ENCODE measurements at places on chromosomes 7 and 10.
A peak's percentile ranks its signal among the peaks of the same experiment; 100 is the strongest.

GRCh38 chr10:86632951-86633350, 21.4 kb upstream of the OPN4 start:
- DNase-seq, result no peak

- DNase-seq, result peak; percentile 86
These were observed 798.7 kb downstream of the IPMK start for GRCh38 chr10:57468894-57469432.

- no peak for DNase-seq
These were observed 156.2 kb downstream of the EVX1 start for GRCh38 chr7:27398851-27399250.

DNA sequence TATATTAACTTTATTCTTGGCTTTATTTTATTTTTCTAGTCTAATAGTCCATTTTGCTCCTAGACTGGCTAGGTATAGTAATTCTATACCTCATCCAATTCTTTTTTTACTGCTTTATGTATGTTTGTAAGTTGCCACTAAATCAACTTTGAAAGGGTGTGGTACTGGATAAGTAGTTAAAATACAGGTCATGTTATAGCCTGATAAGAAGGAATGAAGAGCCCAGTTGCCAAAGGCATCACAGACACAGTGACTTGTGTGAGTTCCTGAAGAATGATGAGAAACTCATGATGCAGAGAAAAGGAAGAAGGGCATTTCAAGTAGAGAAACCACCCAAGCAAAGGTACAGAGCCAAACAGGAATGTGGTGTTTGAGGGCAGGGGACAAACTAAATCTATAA, 27.3 kb downstream of the NAPEPLD start:
- DNase-seq, result no peak

DNA sequence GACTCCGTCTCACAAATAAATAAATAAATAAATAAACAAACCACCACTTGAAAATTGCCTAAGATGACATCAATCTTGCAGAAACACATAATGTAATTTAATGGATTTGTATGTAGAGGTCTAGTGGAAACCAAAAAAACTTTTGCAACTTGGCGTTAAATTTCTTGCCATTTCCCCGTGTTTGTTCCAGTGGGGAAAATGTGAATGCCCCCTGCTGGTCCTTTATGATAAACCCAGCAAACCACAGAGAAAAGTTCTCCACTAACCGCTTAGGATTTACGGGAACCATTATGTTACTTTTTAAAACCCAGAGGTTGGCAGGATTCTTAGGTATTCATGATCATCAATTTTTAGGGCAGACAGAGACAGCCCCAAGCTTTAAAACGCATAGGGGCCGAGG, 32.5 kb downstream of the LAMB4 start:
- peak; percentile 23 for DNase-seq

DNA sequence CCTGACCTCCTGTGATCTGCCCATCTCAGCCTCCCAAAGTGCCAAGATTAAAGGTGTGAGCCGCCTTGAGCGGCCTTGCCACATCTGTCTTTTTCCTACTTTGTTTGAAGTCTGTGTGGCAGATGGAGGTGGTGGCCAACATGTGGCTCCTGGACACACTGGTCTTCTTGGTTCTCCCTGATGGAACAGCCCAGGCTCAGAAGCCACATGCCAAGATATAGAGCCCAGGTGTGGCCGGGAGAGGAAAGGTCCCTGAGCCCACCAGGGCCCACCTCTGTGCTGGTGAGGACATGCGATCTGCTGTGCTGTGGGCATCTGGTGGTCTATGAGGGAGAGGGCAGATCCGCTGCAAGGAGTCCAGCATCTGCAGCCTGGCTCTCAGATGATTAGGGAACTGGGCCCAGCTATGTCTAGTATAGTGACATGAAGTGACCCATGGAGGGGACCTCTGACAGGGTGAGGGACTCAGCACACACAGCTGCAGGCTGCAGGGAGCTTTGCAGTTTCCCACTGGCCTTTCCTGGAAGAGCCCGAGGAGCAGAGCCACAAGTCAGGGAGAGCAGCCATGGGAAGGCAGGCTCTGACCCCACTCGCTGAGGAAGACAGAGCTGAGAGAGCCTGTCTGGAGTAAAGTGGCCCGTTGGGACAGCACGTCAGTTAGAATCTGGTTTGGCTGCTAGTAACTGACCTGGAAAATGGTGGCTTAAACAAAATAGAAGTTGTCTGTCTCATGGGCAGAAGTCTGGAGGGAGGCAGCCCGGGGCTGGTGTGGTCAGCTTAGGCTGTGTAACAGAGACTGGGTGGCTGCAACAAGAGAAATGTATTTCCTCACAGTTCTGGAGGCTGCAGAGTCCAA, 25.9 kb downstream of the ADCY1 start:
- DNase-seq, result no peak

DNA sequence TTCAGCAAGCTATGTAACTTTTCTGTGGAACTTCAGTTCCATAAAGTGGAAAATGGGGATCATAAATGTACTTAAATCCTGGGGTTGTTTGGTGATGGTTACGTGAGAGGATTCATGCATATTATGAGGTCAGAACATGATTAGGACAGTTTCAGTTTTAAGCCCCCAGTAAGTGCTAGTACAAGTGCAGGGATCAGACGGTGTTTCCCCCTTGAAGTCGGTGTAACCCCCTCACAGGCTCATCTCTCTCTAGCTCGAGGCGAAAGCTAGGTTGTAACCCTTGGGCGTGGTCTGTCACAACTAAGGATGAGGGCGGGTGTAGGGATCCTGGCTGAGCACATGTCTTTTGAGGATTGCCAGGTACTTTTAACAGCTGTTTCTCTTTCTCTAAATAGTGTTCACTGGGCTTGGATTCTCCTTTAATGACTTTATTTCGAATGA, 84.7 kb downstream of the SPAG6 start:
- peak; percentile 34 for DNase-seq

- DNase-seq, result no peak
These were observed 271.2 kb upstream of the IGFBP3 start for GRCh38 chr7:46192271-46192670.

DNA sequence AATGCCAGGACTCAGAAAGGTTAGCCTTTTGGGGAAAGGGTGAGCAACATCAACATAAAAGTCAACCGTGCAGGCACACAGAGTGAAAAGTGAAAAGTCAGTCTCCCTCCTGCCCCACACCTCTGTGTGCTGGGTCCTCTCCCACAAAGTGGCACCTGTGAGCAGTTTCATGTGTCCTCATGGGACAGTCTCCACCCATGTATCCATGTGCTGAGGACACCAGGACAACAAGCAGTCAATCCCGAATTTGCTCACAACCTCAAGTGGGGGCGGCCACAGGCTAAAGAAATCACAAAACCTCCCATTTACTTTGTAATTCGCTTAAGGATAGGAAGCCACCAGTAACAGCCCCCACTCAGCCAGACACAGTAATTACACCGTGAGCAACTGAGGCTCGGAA, 97.4 kb downstream of the ARHGAP22 start:
- no peak for DNase-seq

- DNase-seq, result no peak
These were observed 283.7 kb downstream of the MALRD1 start for GRCh38 chr10:19332304-19332703.

- no peak for DNase-seq
These were observed 165.9 kb downstream of the DNAJB6 start for GRCh38 chr7:157502701-157503111.

- peak; percentile 42 for DNase-seq
These were observed 34.7 kb upstream of the FXYD4 start for GRCh38 chr10:43336641-43337318.

GRCh38 chr10:89302625-89303024, 779 bp downstream of the IFIT2 start:
- DNase-seq, result no peak

DNA sequence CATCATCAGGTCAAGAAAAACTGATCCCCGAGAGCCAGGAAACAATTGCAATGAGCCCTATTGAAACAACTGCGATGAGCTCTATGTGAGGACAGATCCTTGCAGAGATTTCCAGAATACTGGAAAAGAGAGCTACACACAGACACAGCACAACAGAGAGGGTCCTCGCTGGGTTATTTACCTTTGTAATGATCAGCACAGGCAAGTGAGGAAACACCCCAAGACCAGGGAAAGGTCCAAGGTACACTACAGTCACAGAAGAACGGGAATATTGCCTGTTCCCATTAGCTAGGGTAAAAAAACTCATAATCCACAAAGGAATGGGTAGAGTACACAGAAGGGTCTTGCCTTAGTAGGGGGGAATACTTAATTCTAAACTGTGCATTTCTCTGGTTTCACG, 152.7 kb downstream of the ZNF438 start:
- no peak for DNase-seq

DNA sequence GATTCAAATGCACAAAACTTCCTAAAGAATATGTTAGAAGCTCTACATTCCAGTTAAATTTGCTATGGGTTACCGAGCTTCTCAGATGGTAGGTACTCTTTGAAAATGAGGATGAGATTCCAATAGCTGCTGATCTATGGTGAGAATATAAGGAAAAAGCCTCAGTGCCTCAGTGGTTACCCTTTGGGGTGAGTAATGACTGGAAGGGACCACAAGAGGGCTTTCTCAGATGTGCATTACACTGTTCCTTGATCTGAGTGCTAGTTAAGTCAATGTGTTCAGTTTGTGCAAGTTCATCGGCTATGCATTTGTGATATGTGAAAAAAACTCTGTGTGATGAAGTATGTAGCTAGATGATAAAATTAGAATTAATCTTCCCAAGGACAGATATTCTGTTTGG, 3.5 kb downstream of the NRCAM start:
- peak; percentile 68 for DNase-seq

- DNase-seq, result peak; percentile 70
These were observed 250.8 kb upstream of the HABP2 start for GRCh38 chr10:113302062-113302461.

DNA sequence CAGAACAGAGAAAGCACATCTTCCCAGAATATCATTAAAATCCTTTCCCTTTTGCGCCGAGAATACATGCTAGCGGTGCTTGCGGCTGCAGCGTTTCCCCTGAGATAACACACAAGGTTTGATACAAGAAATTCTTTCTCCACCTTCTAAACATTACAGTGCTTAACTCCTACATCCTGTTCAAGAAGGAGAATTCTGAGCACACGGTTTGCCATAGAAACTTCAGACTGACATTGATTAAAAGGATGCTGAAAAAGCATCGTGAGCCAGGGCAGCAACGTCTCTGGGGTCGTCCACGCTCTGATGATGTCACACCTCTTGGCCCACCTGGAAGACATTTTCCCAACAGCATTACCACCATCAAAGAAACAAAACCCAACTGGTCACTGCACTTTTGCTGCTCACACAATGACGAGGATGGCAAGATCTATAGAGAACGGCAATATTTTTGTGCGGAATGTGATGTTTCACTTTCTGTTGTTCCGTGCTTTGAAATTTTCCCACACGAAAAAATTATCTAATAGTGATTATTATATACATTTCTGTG, 27.0 kb upstream of the PRSS1 start:
- DNase-seq, result no peak

DNA sequence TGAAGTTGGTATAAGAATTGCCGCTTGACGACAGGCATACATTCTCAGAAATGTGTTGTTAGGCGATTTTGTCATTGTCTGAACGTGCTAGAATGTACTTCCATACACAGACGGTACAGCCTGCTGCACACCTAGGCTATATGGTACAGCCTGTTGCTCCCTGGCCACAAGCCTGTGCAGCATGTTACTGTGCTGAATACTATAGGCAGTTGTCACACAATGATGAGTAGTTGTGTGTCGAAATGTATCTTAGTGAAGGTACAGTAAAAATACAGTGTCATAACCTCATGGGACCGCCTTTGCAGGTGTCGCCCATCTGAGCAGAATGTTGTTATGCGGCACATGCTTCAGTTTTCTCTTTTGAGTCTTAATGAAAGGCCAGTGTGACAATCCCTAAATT, 66.5 kb downstream of the SHH start:
- DNase-seq, result no peak

DNA sequence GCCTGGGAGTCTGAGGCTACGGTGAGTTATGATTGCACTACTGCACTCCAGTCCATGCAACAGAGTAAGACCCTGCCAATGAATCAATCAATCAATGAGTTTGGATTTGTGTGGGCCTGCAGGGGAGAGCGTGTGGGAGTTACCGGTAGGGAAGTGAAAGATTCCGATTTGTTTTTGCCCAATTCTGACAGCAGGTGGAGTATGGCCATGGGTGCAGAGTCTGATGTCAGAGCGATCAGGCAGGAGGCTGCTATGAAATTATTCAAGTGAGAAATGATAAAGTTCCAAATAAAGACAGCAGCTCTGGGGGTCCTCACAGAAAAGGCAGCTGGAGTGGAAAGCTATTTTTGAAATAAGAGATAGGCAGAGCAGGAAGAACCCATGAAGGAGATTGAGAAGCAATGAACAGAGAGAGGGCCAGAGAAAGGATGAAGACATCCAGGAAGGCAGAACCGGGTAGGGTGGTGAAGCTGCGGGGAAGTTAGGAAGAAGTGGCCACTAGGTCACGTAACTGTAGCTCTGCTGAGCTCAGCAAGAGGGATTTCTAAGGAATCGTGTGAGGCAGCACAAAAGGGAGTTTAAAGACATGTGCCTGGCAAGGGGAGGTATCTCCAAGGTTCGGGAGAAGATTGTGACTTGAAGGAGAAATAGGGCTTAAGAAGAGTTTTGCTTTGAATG, 93.7 kb upstream of the NMT2 start:
- DNase-seq, result no peak

GRCh38 chr10:69953851-69954250, 98.8 kb upstream of the MACROH2A2 start:
- DNase-seq, result no peak

GRCh38 chr10:119268871-119269506, 61.6 kb downstream of the GRK5 start:
- DNase-seq, result no peak
